ENCODE measurements at places on chromosomes 7 and 10.

DNA sequence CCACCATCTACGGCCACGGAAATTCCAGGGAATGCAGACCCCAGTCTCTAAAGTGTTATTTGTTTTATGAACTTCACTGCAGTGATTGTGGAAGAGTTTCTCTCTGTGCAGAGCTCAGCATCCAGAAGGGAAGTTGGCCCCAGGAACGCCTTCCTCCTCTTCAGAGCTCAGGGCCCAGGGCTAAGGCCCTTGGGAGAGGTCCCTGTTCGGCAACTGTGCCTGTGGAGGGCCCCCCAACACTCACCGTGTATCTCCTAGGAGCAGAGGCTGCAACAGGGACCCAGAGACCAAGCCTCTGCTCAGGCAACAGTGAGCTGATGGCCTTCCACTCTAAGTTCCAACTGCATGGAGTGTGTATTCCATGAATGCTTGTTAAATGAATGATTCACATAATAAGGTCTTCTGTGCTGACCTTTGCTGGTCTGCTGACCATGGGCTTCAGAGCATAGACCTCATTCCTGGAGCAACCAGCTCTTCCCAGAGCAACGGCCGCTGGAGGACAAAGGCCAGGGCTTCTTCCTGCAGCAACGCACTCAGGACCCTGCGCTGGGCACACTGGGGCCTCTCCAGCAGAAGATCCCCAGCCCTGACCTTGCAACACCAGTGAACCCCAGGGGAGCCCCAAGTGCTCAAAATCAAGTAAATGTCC, 7.7 kb downstream of the DIP2C start:
- DNase-seq: no peak

DNA sequence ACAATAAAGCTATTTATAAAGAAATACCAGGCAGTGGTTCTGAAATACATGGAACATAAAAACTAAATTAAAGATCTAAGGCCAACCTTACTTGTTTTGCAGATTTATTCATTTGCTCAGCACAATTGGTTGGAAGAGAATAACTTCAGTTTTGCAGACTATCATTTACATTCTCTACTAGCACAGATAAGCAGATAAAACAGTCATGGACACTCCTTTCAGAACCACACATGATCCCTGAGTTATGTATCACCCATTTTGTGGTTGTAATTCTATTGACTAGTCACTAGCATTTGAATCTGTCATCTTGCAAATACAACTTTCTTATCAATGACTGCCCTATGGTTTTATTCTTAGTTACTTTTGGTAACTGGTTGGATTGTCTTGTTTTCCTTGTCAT, 45.1 kb downstream of the PRKAR2B start:
- no peak for DNase-seq

DNA sequence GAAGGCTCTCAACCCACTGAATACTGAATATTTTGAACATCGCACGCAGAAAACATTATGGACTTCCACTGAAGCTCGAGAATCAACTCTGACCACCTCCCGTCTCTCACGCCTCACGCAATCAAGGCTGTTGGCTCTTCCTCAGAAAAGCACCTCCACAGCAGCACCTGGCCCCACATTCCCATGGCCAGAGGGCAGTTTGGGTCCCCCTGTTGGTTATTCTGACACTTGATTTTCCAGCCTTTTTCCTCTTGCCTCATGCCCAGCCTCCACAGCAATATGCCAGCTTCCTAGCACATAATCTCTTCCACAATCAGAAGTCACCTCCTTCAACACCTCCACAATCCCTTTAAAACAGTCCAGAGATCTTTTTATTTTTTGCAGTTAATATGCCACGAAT, 55.9 kb downstream of the SVOPL start:
- no peak for DNase-seq

DNA sequence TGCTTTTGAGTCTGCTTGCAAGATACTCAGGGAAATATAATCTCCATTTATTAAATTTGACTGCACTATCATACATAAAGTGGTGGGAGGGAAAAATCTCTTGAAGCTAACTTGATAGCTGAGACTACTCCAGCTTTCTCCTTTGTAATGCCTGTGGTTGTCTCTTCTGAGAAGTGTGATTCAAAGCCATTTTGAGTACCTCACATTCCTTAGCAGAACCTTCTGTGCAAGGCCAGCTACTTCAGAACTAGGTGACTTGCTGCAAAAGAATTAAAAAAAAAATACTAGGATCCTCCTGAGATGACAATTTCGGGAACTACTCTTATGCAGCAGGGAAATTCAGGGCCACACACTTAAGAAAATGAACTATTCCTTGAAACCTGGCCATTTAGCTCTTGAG, 294.8 kb downstream of the MDFIC start:
- DNase-seq: no peak

DNA sequence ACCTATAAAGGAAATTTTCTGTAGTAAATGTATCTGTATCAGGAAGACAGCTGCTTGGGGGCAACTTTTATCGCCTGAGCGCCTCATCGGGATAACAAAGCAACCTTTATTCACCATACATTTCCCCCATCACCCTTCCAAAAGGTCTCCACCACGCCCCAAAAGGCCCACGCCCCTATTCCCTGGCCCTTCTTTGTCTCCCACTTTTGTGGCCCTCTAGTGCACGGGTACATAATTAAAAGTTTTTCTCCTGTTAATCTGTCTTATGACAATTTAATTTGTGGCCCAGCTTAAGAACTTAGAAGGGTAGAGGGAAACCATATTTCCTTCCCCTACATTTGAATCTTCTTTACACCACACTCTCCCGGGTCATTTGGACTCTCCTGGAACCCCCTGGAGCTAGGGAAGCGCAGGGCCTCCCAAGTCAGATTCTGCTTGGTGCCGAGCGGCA, 625 bp downstream of the RP9 start:
- DNase-seq: peak; percentile 14

- no peak for DNase-seq
Observed at GRCh38 chr10:17847585-17848296, 38.6 kb downstream of the MRC1 start.

- no peak for DNase-seq
Observed at GRCh38 chr10:13657101-13657680, 70.4 kb downstream of the PRPF18 start.

DNA sequence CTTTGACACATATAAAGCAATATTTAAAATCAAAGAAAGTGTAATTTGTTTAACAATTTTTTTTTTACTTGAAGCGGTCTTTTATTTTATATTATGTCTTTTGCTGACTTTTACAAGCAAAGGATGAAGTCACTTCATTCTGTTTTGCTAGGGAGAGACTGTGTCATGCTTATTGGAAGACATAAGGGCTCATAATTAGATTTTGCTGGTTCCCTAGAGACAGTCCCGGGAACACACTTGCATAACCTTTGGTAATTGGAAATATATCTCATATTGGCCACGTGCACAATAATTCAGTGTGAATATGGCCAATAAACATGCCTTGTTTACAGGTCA, 448 bp upstream of the NET1 start:
- no peak for DNase-seq

GRCh38 chr7:18590241-18590640, 94.7 kb downstream of the HDAC9 start:
- DNase-seq: no peak

DNA sequence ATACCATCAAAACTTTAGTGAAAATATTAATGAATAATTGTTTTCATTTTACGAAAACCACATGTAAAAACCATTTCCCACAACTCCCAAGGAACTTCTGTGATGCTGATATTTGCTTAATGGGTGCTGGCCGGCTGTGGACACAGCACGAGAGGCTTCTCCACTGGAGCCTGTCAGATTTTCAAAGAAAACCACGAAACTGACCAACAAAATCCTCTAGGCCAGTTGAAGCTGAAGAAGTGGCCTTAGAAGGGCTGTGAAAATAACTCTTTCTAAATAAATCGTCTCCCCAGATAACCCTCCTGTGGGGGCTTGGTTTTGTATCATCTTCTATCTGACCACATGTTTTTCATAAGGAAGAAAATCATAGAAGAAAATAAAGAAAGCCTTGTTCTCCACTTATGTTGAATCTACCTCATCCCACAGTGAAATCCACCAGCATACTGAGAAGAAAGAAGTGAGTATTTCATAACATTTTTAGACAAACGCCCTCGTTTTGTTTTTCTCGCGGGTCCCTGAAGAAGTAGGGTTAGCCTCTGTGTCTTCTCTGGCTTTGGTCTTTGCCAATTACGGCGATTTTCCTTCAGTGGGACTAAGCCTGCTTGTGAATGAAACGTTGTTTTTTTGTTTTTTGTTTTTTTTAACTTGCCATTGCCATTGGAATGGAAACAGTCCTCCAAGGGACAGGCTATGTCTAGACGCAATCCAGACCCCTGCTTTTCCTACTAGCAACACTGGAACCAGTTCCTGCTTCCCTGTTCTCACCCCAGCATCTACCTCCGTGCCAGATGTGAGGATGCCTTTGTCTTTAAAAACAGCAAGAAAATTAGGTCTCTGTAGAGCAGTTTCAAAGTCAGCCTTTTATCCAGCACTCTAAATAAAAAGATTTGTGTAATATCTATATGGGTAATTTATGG, 123.9 kb downstream of the ADAM12 start:
- no peak for DNase-seq

DNA sequence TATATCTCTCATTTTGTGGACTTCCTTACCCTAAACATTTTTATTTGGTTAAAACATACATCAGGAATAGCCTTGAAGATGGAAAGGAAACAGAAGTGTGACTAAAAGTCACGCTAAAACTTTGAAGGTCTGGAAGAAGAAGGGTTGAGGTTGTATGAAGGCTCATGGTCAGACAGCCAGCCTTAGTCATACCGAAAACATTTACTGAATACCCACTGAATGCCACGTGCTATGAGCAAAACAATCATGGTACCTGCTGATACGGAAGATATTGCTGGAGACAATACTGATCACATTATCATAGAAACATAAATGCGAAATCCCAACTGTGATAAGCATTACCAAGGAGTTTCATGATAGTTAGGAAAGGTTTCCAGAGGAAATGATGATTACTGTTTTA, 64.0 kb downstream of the PDZD8 start:
- no peak for DNase-seq

DNA sequence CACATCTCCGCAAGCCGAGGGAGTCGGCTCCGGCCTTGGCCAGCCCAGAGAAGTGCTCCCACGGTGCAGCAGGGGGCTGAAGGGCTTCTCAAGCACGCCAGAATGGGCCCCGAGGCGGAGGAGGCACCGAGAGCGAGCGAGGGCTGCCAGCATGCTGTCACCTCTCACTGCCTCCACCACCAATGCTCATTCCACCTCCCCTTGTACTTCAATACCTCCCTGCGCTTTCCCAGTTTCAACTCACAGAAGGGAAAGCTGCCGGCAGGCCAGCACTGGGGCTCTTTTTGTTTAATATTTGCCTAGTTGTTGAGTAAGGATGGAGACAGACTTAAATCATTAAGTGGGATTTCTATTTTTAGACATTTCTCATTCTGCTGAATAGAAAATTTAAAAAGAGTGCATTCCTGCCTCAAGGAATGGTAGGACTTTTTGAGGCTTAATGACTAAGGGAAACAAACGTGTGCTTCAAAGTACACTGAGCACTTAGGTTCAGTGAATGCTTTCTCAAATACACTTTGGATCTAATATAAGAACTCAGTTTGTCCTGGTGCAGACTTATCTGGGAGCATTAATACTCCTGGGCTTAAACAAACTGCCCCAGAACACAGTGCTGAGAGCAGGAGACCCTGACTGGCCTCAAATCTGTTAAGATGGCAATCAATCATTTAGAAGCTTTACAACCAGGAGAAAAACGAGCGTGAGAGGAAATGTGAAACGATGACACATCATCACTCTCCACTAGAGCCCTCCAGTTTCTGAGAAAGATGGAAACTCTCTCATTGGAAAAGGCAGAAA, 131.2 kb downstream of the RALA start:
- DNase-seq: no peak

DNA sequence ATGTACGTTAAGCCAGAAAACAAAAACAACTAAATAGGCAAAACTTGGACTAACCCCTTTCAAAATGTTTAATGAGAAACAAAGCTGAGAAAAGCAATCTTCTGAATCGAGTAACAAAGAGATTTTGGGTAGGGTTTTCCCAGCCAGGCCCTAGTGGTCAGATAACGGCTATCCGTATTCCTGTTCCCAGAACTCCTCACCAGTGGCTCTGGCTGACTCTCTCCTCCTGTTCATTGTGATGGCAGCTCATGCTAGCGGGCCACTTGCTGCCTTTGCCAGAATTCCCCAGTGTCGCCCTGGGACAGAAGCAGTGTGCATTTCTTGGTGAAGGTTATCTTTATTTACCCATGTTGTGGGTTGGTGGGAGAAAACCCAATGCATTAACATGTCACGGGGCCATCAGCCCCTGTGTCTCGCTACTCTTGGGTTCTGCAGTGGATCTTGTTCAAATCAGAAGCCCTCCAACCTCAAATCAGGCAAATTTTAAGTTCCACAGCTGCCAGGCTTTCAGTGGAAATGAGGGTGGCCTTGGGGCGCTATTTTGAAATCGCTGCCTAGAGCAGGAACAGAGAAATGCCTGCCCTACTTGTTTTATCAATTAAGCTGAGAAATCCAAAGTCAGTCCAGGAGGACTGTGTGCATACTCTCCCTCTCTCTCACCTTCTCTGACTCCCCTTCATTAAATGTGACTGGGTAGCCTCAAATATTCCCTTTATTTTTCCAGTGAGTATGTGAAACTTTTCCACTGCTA, 164.5 kb upstream of the NPVF start:
- DNase-seq: no peak
